ENCODE measurements at places on chromosomes 12 and 14.

GRCh38 chr12:49274396-49275069 lies 9.7 kb downstream of the TUBA1C start:
- DNase-seq, result no peak

- no peak for DNase-seq
These were observed 57.5 kb downstream of the FRS2 start for GRCh38 chr12:69527506-69528272.

GRCh38 chr12:108773798-108774788 lies 42.8 kb upstream of the CORO1C start:
- no peak for DNase-seq

DNA sequence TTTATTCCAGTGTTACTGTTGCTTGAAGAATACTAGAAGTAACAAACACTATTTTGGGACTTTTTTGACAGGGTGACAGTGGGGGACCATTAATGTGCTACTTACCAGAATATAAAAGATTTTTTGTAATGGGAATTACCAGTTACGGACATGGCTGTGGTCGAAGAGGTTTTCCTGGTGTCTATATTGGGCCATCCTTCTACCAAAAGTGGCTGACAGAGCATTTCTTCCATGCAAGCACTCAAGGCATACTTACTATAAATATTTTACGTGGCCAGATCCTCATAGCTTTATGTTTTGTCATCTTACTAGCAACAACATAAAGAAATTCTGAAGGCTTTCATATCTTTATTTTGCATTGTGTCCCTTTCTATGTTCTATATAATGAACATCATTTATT lies 44.5 kb downstream of the TMPRSS12 start:
- DNase-seq, result no peak

DNA sequence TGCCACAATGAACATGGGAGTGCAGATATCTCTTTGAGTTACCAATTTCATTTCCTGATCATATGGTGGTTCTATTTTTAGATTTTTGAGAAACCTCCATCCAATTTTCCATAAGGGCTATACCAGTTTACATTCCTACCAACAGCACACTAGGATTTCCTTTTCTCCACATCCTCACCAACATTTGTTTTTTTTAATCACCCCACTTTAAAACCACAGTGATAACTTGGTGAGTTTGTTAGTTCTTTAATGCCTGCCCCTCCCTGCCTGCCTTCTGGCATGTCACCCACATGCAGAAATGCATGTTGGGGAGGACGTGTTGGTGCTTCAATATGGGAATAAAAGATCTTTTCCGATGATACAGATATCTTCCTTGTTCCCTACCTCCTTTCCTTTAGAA lies 167.9 kb downstream of the CAND1 start:
- no peak for DNase-seq

GRCh38 chr14:33777681-33778080 lies 173.2 kb downstream of the EGLN3 start:
- no peak for DNase-seq

GRCh38 chr12:108712165-108712924 lies 19.0 kb downstream of the CORO1C start:
- DNase-seq, result no peak

GRCh38 chr14:100045642-100046344 lies 19.4 kb upstream of the EVL start:
- DNase-seq, result no peak

DNA sequence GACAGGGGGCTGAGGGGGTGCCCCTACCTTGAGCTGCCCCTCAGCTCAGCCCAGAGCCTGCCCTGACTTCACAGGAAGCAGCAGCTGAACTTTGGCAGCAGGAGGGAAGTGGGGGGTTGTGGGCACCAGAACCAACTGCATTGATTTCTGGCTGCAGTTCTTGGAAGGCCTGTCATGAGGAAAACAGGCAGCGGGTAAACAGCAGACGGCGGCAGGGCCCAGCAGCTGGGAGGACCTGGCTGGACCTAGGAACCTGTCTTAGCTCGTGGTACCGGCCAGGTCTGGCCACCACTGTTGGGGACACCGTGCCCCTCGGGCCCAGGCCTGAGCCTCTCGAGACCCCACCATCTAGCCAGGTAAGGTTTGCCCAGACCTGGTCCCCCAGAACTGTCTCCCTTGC lies 154.2 kb upstream of the MYL2 start:
- DNase-seq, result no peak

All from cerebellum (tissue), 4 donors.